ENCODE measurements at places on chromosomes 5 and 9.

GRCh38 chr9:130107234-130107861 lies 53.6 kb downstream of the GPR107 start:
- DNase-seq = peak; percentile 32

GRCh38 chr9:109401169-109401989 lies 80.5 kb upstream of the EPB41L4B start:
- DNase-seq = peak; percentile 29

- DNase-seq = no peak
These were observed 111.5 kb upstream of the ZNF366 start for GRCh38 chr5:72618708-72619107.

DNA sequence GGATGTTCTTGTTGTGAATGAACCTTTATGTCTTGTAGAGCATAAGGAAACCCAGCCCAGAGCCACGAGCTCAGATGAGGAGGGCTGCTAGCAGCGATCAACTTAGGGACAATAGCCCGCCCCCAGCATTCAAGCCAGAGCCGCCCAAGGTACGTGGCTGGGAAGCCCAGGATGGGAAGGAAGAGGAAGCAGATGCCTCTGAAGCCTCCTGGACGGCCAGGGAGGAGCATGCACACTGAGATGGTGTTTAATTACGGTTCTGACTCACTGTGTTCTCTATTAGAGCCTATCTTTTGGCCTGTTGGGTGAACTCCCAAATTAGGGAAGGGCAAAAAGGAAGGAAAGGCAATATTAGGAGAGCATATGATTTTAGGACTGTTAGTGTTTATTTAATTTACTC lies 75.3 kb downstream of the TJP2 start:
- no peak for DNase-seq

All from amygdala (tissue), 56 donors.